ENCODE measurements at places on chromosomes 11 and 22.

- no peak for DNase-seq
These were observed 14.5 kb downstream of the SERPINH1 start for GRCh38 chr11:75576499-75576918.

DNA sequence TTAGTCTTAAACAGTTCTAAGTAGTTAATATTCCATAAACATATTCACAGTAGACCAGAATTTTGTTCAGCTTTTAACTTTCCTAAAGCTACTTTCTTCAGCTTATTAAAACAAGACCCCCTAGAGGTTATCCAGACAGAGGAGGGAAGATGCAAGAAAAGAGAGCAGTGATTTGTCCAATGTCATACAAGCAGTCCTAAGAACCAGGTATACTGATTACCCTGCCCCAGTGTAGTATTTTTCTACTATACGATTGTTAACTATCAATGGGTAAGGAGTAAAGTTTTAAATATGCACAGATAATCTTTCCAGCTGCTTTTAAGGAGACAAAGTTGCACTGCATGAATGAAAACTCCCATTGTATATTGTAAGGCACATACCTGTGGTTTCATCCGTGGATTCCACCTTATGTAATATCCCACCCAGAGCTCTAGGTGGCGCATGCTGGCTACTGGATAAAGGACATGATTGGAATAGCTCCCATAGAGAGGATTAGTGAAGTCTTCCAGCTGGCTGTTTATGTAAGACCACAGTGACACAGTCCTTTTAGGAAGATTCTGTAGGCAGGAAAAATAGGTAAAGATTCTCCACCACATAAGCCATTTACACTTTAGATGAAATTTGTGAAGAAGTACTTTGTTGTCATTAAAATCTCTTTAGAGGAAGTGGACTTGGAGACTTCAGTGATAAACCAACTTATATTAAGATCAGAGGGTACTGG, 45.6 kb downstream of the CEP57 start:
- DNase-seq: peak; percentile 43

DNA sequence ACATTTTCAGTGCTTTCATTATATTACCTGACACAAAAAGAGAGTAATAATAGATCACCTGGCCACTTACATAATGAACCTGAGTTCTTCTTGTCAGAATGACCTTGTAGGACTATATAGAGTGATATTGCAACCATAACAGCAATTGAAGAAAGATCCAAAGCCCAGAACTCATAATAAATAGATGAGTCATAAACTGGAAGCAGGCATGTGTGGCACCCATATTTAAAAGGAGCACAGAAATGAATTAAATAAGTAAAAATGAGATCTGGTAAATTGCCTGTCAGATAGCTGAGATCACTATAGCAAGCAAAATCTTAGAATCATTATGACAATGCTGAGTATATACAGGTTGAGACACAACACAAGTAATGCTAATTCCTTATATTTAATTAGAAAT, 331.8 kb downstream of the AASDHPPT start:
- DNase-seq: no peak

DNA sequence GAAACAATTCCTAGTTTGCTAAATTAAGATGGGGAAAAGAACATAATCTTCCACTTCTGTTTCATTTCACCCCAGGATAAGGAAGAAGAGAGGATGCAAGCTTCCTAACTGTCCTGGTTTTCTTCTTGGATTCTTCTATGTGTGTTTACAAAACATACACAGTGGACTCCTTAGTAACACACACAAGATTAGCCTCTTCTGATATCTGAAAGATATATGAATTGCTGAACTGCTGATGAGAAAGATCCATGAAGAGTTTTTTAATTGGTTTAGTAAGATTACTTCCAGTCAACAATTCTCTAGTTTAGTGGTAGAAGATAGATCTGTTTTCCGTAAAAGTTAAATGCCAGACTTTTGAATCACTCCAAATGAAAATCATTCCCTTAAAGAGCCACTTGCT, 86.8 kb downstream of the WT1 start:
- no peak for DNase-seq

DNA sequence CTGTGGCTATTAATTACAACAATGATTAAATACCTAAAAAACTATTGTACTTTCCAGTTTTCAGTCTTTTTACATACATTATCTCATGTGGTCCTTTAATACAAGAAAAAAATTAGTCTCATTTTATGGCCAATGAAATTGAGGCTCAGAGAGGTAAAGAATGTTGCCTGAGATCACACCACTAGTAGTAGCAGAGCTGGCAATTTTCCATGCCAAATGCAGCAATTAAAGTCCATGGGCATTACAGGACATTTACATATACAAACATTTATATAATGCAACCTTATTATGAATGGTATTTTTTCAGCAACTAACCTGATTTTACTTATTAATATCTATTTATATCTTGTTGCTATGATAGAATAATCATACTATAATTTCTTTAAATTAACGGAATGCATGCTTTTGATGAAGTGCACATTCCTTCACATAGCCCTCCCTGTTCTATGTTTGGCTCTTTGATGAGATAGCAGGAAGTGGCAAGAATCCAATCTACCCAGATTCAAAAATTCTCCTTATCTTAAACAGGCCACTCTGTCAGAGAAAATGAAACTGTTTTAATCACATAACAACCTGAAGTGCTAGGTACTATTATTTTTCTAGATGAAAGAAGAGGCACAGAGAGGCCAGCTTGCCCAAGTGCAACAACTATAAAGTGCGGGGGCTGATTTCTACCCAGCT, 120.9 kb upstream of the LDLRAD3 start:
- DNase-seq: no peak

All from stimulated activated CD4-positive, alpha-beta T cell treated with anti-CD3 and anti-CD28 coated beads, Interleukin-2, amount 100 ng/mL, for 48 hours (primary cell).